ENCODE measurements at places on chromosomes 11 and 22.

DNA sequence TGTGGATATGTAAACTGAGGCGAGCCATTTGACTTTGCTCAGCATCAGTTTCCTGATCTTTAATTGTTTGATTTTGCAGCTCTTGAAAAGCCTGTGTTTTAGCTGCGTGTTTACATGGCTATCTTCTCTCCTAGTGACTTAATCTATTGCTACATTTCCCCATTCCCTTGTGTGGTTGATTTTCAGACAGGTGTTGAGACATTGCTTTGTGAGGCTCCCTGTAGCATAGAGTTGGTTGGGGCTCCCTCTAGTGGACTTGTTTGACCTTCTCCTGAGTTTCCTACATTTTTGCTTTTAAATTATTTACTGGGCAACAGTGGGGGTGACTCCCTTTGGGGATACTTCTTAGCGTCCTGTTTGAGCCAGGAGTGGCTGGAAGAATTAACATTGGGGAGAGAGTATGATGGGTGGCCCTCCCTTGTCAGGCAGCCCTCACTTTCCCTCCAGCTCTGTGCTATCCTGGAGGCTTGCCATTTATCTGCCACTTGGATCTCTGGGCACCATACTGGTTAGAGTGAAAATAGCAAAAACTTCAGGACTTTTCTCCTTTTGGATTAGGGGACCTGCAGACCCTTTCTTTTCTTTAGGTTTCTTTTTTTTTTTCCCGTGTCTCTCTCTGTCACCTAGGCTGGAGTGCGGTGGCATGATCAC, 9.2 kb upstream of the CBL start:
- DNase-seq: peak; percentile 41

DNA sequence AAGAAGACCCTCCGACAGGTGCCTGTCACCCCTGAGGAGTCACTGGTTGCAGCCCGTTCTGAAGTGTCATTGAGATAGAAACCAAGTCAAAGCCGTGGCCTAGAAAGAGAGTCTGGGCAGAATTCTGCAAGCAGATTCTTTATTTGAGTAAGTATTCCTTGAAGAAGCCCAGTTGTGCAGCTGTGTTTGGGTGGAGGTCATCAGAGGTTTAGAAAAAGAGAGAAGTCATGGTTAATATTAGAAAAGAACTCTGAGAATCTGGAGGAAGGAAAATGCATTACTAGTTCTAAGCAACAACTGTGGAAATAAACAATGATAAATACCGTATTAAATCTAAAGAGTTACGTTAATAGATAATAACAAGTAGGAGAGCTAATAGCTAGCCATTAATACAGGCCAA, 118.8 kb upstream of the KIRREL3 start:
- DNase-seq: no peak

DNA sequence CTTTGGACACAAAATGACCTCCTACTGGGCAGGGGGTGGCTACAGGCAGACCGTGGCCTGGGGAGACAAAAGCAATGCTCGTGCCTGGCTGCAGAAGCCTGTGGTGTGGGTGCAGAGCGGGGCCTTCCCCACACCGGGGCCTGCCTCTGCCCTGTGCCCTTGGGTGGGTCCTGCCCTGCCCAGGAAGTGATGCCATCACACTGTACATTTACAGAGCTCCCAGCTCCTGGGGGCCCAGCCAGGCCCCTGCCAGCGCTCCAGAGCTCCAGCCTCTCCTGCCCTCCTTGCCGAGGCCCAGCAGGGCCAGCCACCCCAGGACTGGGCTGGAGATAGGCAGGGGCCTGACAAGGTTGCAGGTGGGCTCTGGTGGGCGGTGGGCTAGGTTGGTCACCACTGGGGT, 40.1 kb downstream of the MUC5B start:
- no peak for DNase-seq

GRCh38 chr11:67376873-67377808, 3.7 kb upstream of the CLCF1 start:
- DNase-seq: no peak
